Right atrium auricular region (tissue), 2 donors: ENCODE measurements at places on chromosomes 7 and 10. TPM values are rescaled to one million over a fixed set of nuclear protein-coding genes. Genes with fewer than 3 reads are reported as not detected.

GRCh38 chr7:105830405-105831301, 45.7 kb downstream of the ATXN7L1 start:
- H3K4me3 ChIP-seq: no peak overlapping the region
- DNase-seq: no peak
- H3K27ac ChIP-seq: no peak overlapping the region
- H3K36me3 ChIP-seq: no peaks in the 10 kb centered on the region
- H3K27me3 ChIP-seq: no peaks in the 10 kb centered on the region

DNA sequence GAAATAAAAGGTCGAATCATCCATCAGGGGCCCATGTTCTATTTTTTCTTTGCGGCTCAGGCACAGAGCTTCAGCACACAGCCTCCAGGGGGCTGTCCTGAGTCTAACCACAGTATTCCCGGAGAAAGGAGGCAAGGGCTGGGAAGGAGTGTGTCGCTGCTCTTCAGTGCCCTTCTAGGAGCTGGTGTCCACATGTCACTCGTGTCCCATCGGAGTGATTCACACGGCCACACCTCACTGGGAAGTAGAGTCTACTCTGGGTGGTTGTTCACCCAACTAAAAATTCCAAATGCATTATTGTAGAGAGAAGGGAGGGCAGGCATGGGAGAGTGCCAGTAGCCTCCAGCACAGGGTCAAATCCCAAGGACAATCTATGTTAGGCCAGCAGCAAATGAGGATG, 114.8 kb upstream of the LANCL2 start:
- no peaks in the 10 kb centered on the region for H3K36me3 ChIP-seq
- H3K4me3 ChIP-seq: no peak overlapping the region
- no peak overlapping the region for H3K27ac ChIP-seq
- H3K4me1 ChIP-seq: peaks cover 10% of the 10 kb centered on the region
- H3K27me3 ChIP-seq: no peaks in the 10 kb centered on the region

DNA sequence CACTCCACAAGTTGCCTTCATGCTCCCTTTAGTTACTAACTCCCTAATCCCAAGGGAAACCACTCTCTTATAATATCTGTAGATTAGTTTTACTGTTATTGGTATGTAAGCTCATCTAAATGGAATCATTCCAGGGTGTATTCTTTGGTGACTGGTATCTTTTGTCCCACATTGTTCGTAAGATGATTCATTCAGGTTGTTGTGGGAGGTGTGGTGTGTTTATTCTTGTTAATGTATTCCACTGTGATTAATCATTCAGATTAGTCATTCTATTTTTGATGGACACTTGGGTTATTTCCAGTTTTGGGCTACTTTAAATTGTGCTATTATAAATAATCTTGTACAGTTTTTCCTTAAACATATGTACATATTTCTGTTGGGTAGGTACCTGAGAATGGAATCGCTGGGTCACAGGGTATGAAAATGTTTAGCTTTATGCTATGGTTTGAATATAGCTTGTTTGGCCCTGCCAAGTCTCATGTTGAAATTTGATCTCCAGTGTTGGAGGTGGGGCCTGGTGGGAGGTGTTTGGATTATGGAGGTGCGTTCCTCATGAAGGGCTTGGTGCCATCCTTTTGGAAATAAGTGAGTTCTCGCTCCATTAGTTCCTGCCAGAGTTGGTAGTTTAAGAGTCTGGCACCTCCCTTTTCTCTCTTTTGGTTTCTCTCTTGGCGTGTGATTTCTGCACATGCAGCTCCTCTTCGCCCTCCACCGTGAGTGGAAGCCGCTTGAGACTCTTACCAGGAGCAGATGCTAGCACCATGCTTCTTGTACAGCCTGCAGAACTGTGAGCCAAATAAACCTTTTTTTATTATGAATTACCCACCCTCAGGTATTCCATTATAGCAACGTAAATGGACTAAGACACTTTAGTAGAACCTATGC, 13.8 kb downstream of the BTRC start:
- no peak overlapping the region for H3K4me3 ChIP-seq
- H3K4me1 ChIP-seq: no peaks in the 10 kb centered on the region
- DNase-seq: no peak
- no peaks in the 10 kb centered on the region for H3K27me3 ChIP-seq
- H3K36me3 ChIP-seq: no peaks in the 10 kb centered on the region

- no peaks in the 10 kb centered on the region for H3K27me3 ChIP-seq
- H3K4me1 ChIP-seq: peaks cover 21% of the 10 kb centered on the region
- no peaks in the 10 kb centered on the region for H3K36me3 ChIP-seq
- H3K4me3 ChIP-seq: peak within 1 kb of the TSS; percentile 74
These were observed at the start of gene AASS for GRCh38 chr7:122143751-122144711. Gene AASS (minus strand): TSS chr7:122144249. CDS start chr7:122133726, 10,523 bp downstream.

DNA sequence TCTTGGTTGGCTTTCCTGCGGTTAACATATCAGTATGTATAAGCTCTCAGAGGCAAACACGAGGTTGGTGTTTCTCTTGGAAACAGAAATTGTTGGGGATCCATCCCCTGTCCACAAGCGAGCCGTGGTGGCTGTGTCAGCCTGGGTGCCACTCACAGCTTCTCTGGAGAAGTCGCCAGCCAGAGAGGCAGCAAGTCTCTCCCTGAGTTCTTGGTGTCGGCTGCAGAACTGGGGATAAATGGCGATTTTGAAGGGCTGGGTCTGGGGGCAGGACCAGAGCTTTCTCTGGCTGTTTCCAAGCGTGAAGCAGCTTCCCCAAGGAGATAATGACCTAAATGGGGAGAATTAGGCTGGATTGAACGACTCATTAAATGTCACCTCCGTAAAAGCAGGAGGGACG, 335.3 kb downstream of the GLRX3 start:
- no peaks in the 10 kb centered on the region for H3K4me1 ChIP-seq
- no peaks in the 10 kb centered on the region for H3K27me3 ChIP-seq
- no peak overlapping the region for H3K27ac ChIP-seq

DNA sequence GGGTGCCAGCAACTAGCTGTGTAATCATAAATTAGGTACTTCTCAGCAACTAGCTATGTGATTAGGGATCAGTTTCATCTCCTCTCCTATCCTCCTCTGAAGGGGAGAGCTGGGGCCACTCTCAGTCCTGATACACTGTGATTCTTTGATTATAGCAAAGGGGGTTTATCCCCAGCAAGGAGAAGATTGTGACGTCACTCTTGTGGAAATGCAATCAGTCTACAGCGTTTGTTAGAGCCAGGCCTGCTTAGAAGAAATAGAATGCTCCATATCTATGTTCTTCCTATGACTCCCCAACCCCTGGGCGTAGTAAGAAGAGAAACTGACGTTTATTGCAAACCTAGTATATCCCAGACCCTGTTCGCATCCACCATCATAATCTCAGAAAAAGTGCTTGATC, 308.2 kb downstream of the GFRA1 start:
- DNase-seq: no peak
- H3K36me3 ChIP-seq: no peaks in the 10 kb centered on the region
- H3K27ac ChIP-seq: no peak overlapping the region
- no peaks in the 10 kb centered on the region for H3K27me3 ChIP-seq
- no peaks in the 10 kb centered on the region for H3K4me1 ChIP-seq

DNA sequence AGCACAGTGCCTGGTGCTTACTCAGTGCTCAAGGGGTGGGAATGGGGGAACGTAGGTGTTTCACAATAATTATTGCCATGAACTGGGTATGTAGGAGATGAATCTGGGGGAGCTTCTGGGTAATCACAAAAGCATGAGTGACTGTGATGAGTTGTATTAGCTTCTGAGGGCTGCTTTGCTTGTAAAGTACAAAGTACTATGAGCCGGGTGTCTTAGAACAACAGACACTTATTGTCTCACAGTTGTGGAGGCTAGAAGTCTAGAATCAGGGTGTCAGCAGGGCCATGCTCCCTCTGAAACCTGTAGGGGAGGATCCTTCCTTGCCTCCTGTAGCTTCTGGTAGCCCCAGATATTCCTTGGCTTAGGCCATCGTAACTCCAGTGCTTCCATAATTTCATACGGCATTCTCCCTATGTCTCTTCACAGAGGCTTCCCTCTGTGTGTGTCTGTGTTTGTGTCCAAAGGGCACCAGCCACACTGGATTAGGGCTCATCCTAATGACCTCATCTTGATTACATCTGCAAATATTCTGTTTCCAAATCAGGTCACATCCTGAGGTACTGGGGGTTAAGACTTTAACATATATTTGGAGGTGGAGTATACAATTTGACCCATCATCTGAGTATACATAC, 84.8 kb upstream of the AGBL3 start:
- no peak for DNase-seq
- H3K4me1 ChIP-seq: peaks cover 2% of the 10 kb centered on the region
- peak overlapping the region; percentile 76 for H3K27ac ChIP-seq
- H3K4me3 ChIP-seq: no peak overlapping the region
- peaks cover 28% of the 10 kb centered on the region for H3K36me3 ChIP-seq

- H3K4me1 ChIP-seq: no peaks in the 10 kb centered on the region
- H3K36me3 ChIP-seq: no peaks in the 10 kb centered on the region
- no peak overlapping the region for H3K27ac ChIP-seq
- no peaks in the 10 kb centered on the region for H3K27me3 ChIP-seq
These were observed 65.7 kb downstream of the ABRAXAS2 start for GRCh38 chr10:124867304-124867703.

DNA sequence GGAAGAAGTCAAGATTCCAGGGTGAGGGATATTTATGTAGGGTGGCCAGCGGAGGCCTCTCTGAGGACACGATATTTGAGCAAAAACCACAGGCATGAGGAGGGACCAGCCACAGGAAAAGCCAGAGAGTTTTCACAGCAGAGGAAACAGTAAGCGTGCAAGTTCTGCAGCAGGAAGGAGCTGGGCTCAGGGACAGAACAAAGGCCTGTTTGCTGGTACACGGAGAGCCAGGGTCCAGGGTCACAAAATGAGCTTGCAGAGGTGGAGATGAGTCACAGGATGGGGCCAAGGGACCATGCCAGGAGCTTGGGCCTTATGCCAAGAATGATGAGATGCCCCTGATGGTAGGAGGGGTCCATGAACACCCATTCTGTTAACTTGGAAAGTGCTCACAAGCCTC, 283.5 kb downstream of the PLXNA4 start:
- H3K27me3 ChIP-seq: no peaks in the 10 kb centered on the region
- no peaks in the 10 kb centered on the region for H3K36me3 ChIP-seq
- no peak for DNase-seq
- no peaks in the 10 kb centered on the region for H3K4me1 ChIP-seq

GRCh38 chr7:159098424-159098786, 46.3 kb downstream of the VIPR2 start:
- no peak for DNase-seq
- H3K27ac ChIP-seq: peak overlapping the region; percentile 96
- no peaks in the 10 kb centered on the region for H3K4me1 ChIP-seq
- H3K36me3 ChIP-seq: peaks cover 3% of the 10 kb centered on the region
- H3K4me3 ChIP-seq: no peak overlapping the region

DNA sequence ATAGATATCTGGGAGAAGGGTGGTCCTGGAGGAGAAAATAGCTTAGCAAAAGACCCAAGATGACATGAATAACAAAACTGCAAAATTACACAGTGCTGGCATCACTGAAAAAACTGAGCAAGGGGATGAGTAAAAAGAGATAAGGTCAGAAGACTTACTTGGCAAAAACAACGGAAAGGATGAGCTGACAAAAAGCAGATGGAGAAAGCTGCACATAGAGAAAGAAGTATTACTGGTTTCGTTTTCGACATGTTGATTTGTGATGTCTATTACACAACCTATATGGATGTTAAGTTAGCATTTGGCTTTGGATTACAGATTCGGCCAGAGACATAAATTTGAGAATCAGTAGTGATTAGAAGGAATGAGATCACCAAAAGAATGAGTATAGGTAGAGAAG, 132.1 kb downstream of the MACC1 start:
- H3K36me3 ChIP-seq: no peaks in the 10 kb centered on the region
- H3K27me3 ChIP-seq: no peaks in the 10 kb centered on the region
- H3K27ac ChIP-seq: no peak overlapping the region

DNA sequence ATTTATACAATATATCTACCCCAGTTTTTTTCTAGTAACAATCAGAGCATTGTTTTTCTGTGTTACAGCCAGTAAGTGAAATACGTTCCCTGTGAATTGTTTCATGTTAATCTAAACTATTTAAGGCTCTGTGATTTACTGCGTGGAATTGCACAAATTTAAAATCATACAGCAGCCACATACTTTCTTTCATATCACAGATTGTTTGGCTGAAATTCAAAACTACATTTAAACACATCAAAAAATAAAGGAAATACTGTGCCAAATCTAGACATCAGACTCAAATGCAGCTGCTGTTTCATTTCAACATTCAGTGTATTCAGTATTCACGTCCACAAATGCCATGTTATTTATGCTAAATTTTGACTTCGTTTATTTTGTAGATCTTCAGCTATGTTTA, 242.6 kb upstream of the HGF start:
- H3K36me3 ChIP-seq: peaks cover 7% of the 10 kb centered on the region
- H3K27ac ChIP-seq: no peak overlapping the region

DNA sequence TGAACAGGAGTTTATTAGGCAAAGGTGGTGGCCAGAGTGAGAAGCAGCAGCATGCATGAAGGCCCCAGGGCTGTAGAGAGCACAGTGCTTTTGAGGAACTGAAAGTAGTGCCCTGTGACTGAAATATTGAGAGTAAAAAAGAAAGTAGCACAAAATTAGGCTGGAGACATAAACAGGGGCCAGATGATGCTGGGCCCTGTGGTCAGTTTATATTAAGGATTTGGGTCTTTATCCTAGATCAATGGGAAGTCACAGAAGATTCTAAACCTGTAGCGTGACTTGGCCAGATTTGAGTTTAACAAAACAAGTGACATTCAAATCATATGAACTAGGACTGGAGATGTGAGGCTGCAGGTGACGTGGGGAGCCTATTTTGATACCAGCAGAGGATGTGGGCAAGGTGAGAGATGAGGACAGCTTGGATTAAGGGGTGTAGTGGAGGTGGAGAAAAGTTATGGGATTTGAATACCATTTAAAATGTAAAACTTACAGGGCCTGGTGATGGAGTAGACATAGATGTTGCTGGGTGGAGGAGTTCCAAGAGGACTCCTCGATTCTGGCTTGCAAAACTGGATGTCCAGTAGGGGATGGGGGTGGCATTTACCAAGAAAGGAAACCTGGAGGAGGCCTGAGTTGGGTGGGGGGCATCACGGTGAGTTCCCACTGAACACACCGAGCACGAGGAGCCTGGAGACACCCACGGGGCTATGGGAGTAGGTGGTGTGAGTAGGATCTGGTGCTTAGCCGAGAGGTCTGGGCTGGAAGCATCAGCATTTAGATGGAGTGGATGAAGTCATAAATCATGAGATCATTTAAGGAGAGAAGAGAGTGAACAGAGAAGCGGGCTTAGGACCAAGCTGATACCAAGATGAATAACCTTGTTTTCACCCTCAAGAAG, 52.8 kb downstream of the HHEX start:
- H3K27ac ChIP-seq: no peak overlapping the region
- H3K4me3 ChIP-seq: no peak overlapping the region
- DNase-seq: no peak
- H3K36me3 ChIP-seq: no peaks in the 10 kb centered on the region

- no peaks in the 10 kb centered on the region for H3K27me3 ChIP-seq
- H3K27ac ChIP-seq: no peak overlapping the region
- DNase-seq: no peak
- H3K4me1 ChIP-seq: no peaks in the 10 kb centered on the region
- H3K4me3 ChIP-seq: no peak overlapping the region
These were observed 116.7 kb upstream of the TMEM106B start for GRCh38 chr7:12094365-12094921.

Gene UBTD1
- total RNA-seq: 30.7 TPM

Gene BPGM
- 16.7 TPM for total RNA-seq

Gene FIS1
- 459 TPM for total RNA-seq

Gene NRCAM
- 0.63 TPM for total RNA-seq

Gene LUC7L2
- 35.0 TPM for total RNA-seq

Gene VSTM4
- 17.6 TPM for total RNA-seq
